ENCODE measurements at places on chromosomes 4 and X.

GRCh38 chrX:24424948-24425347 is 40.1 kb upstream of the PDK3 start:
- DNase-seq: no peak

- no peak for DNase-seq
Observed at GRCh38 chr4:86831262-86832130, 17.7 kb downstream of the SLC10A6 start.

GRCh38 chrX:79133904-79134303 is 10.6 kb upstream of the GPR174 start:
- DNase-seq: peak; percentile 16

DNA sequence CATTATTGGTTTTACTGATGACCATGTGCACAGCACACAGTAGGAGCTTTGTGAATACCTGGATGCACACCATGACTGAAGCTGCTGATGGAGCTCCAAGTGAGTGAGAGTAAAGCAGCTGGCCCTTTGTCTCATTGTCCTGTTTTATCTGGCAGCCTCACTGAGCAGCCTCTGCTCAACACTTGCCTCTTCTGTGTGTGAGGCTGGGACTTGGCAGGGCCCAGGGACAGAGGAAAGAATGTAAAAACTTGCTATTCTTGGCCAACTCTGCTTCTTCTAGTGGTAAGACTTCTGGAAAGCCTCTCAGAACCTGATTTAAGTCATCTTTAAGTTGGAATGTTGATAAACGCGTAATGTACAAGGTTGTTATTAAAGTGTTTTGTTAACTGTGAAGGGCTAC is 61.4 kb downstream of the BEX1 start:
- DNase-seq: no peak

DNA sequence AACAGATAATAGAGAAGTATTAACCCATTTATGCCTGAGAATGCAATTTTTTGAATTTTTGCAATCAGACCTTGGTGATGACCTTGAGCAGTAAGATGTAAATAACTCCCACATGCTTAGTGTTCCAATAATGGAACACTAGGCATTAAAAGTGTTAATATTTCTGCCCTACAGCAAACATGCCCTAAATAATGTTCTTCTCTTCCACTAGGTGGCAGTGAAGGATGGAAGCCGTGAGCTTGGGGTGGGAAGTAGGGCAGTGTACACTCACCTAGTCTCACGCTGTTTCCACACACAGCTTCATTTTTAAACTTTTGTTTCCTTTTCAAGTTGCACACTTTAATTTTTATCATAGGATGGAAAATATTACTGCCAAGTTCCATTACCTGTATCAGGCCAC is 613.1 kb upstream of the HS3ST1 start:
- DNase-seq: no peak

DNA sequence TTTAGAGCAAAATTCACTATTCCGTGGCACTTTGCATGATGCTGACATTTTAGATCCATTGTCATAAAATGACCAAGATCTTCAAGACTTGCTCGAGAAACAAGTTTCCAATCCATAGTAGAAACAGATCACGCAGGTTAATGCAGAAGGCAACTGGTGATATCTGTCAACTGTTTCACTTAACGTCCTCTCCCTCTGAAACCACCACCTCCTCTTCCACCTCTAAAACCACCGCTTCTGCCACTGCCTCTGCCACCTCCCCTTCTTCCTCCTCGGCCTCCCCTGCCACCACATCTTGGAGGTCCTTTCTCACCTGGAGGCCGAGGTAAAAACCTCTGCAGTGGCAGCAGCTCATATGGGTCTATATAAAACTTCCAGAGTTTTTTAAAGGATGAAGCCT is 84.6 kb upstream of the IRF2 start:
- DNase-seq: no peak

DNA sequence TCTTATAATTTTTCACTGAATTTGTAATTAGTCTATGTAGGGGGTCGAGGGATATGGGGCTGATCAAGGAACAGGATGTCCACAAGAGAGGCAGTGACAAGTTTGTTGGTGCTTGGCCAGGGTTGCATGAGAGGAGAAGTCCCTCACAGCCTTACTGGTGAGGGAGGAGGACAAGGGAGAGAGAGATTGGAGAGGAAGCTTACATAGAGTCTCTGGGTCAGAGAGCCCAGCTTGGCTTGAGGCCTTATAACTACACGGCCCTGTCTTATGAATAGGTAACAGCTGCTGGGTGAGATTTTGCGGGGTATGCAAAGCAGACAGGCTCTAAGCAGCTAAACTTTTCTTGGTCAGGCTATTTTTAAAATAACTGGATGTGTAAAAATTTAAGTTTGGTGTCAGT is 37.9 kb upstream of the OTUD4 start:
- DNase-seq: no peak

DNA sequence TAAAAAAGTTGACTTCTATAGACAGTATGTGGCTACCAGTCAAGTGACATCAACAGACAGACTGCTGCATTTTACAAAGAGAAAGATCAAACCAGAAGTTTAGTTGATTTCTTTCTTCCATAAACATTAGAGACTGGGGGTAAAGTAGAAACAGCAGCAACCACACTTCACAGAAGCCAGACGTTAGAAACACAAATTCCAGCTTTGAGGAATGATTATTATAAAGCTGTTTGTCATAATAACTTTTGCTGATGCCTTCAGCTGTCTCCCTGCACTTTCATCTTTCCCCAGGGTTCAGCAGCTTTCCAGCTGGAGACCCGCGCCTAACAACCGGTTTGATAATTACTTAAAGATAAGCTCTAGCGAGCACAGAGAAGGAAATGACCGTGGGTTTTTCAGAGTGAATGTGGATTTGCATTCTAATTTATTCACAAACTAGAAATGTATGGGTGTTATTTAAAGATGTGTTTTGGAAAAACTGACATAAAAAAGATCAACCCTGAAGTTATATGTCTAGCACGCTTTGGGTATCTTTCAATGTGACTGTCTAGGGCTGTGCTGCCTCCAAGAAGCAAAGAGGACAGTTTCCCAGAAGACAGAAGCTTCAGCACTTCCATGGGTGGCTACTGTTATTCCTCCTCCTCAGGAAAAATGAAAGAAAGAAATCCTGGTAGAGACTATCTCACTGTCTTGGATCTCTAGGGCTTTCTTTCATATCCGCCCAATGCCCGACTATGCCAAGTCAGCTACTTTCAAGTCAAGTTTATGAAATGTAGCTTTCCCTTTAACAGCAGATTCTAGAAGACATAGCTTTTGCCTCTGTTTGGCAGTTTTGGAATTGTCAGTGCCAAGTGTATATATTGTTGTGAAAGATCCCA is 15.0 kb upstream of the ENAM start:
- DNase-seq: no peak

DNA sequence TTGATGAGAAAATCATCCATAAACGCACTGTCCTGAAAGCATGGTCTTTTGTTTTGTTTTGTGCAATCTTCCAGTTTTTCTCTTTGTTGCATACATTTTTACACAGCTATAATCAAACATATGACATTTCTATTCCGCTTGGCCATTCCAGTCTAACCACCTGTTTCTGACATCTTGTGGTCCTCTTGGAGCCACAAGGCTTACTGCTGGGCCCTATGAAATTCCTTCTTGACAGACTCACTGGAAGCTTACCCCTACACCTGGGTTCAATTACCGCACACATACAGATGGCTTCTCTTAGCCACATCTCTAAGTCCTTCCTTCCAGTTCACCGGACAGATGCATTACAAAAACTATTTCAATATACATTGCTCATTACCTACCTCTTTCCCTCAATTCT is 72.4 kb downstream of the PAPSS1 start:
- DNase-seq: no peak

DNA sequence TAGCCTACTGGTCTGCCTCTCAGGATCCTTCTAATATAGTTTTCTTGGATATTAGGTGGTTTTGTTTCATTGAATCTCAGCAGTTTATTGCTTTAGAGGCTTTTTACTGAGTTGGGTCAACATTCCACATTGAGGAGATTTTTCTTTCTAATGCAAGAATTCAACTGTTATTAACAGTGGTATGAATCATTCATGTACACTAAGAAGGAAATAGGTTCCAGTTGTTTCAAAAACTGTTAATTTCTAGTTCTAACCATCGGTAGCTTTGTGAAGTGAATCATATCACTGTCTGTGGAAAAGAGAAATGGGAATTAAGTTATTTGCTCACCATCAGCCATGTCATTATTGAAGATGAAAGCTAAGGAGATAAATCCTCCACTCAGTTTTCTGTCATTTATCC is 331.5 kb downstream of the RPA4 start:
- no peak for DNase-seq

DNA sequence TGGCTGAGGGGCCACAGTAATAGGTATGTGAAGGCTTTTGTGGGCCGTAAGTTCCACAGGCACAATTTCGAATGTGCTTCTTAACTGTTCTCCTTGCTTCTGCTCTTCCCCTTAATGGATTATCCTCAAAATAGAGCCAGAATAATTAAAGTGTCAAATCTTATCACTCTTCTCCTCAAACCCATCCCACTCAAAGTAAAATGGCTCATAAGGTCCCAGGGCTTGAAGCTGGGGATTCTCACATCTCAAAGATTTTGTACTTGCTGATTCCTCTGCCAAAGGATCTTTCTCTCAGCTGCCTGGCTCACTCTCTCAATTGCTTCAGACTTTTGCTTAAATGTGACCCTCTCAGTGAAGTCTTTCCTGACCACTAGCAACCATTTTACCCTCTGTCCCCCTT is 16.6 kb downstream of the ADAMTS3 start:
- no peak for DNase-seq

DNA sequence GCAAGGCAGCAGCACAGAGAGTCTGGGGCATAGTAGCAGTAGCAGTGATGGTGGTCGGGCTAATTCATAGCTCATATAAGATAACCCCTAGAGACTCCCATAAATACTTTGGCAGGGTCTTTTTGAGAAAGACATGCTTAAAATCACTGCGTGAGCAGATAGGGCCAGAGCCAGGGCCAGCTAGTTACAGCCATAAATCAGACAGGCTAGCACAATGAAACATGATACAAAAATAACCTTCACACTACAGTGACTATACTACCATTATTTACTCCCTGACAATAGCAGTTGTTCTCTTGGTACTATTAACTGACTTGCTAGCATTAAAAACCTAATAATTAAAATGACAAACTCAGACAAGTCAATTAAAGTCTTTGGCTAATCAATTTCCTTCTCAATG is 295.9 kb downstream of the SMARCA1 start:
- DNase-seq: no peak

DNA sequence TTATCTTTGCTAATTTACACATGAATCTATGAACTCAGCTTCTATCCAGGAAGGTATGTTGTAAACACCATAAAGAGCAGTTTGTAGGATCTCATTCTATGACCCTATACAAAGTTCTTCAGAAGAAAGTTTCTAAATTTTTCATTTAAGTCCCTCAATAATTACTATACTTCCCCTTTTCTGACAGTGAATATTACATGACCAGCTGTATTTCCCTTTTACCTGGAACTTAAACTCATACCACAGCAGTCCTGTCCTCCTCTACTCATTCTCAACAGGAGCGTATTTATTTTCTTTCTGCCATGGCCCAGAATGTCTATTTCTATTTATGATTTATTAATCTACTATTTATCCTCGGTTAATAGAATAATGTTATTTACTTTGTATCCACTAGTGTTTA is 15.8 kb downstream of the RASGEF1B start:
- no peak for DNase-seq

GRCh38 chrX:117532339-117532738 is 584.3 kb downstream of the KLHL13 start:
- no peak for DNase-seq

- peak; percentile 16 for DNase-seq
Observed at GRCh38 chrX:130916636-130917422, 13.8 kb upstream of the ENOX2 start.

GRCh38 chr4:8840816-8841455 is 30.7 kb downstream of the HMX1 start:
- DNase-seq: no peak

- no peak for DNase-seq
Observed at GRCh38 chrX:2406891-2407518, 93.8 kb downstream of the DHRSX start.

DNA sequence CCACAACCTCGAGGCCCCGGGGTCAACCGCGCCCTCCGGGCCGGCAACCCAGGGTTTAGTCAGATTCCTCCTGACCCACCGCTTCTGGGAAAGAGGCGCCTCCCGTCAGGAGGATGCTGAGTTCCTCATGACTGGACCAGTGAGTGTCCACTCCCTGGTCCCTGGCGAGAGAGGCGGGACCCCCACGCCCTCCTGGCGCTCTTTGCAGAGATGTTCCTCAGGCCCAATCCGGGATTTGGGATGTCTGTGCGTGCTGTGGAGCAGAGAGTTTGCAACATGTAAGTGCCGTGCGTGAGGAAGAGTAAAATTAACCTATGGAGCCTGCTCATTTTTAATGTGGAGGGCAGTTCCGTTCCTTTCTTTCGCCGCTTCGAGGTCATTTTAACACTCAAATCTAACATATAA is 824 bp upstream of the UGDH start:
- DNase-seq: no peak

DNA sequence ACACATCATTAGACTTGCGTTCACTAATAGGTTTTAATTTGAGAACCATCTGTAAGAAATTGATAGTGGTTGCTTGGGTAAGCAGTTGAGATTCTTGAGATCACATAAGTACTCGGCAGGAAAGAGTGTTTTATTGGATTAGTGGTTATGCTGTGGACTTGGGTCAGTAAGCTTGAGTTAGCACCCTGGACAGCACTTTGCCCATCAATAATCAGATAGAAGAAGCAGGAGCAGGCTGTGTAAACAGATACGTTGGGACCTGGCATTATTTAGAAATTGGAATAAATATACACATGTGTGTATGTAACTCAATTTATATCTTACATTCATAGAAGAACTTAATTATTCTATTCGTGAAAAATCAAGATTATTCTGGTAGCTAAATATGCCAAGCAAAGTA is 357.5 kb upstream of the SMIM31 start:
- no peak for DNase-seq

GRCh38 chrX:151737494-151737893 is 2.9 kb downstream of the CNGA2 start:
- no peak for DNase-seq

GRCh38 chr4:2406920-2407319 is 11.5 kb downstream of the ZFYVE28 start:
- DNase-seq: no peak

DNA sequence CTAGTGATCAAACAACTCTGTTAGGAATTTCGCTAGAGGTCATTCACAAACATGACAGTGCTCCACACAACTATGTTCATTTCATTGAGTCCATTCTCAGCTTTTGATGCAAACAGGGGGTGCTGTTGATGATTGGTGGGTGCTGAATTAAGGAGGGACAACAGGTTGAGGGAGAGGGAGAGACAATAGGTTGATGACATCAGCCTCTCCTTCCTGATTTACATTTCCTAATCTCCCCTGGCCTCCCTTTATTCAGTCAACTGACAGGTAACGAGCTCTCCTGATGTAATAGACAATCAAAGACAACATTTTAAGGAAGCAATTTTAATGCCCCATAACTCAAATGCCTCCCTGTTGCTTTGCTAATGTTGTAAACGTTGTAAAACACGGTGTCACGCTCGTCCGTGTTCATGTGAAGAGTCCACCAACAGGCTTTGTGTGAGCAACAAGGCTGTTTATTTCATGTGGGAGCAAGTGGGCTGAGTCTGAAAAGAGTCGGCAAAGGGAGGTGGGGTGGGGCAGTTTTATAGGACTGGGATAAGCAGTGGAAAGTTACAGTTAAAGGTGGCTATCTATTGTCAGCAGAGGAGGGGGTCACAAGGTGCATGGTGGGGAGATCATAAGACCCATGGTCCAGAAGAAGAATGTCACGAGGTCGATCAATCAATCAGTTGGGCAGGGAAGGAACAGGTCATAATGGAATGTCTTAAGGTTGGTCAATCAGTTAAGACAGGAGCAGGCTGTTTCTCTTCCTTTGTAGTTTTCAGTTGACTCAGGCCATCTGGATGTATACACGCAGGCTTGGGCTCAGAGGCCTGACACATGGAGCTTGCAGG is 4.8 kb upstream of the GAR1 start:
- no peak for DNase-seq

GRCh38 chrX:49977319-49978090 is 55.1 kb downstream of the CLCN5 start:
- DNase-seq: no peak

Measured in T follicular helper cell (primary cell).